EL (cell line): ENCODE measurements at places on chromosomes 11 and 22.

DNA sequence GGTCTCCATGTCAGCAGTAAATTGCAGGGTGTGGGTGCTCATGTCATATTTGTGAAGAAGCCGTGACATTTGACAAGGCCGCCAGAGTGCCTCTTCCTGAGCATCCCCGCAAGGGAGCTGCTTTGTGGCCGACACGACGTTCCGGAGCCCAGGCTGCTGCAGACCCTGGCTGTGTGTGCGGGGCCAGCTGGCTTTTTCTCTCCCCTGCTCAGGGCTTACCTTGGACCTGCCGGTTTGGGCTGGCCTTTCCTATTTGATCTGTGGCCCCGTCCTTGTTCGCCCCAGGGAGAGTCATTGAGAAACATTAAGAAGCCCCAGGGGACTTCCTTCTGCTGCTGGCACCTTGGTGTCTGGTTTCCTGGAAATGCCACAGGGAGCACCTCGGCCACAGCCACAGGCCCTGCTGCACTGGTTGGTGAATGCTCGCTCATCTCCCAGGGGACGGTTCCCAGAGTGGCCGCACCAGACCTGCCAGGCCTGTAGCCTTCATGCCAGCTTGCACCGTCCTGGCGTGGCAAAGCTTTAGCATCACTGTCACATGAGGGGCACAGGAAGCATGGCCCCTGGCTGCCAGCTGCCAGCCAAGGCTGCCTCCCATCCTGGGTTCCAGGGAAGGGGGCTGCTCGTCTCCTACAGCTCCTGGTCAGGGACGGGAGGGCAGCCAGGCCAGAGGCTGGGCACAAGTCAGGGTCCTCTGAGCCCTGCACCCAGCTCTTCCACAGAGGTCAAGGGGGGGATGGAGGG is 5.4 kb downstream of the GRK2 start:
- DNase-seq, result no peak

GRCh38 chr11:8222820-8223512 is 40.7 kb downstream of the LMO1 start:
- DNase-seq, result no peak

- no peak for DNase-seq
Measured at GRCh38 chr11:46635557-46636139, 18.3 kb downstream of the ATG13 start.

DNA sequence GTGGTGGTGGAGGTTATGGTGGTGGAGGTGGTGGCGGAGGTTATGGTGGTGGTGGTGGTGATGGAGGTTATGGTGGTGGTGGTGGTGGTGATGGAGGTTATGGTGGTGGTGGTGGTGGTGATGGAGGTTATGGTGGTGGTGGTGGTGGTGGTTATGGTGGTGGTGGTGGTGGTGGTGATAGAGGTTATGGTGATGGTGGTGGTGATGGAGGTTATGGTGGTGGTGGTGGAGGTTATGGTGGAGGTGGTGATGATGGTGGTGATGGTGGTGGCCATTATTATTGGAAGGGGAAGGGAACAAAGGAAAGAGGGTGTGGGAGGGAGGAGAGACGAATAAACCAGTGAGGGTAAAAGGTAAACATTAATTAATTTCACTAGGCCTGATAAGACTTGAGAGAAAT is 53.5 kb upstream of the TCF20 start:
- DNase-seq, result no peak

- peak; percentile 44 for DNase-seq
Measured at GRCh38 chr11:44244639-44245310, 65.2 kb downstream of the ALX4 start.

GRCh38 chr11:68402355-68403031 is 58.1 kb upstream of the PPP6R3 start:
- no peak for DNase-seq

DNA sequence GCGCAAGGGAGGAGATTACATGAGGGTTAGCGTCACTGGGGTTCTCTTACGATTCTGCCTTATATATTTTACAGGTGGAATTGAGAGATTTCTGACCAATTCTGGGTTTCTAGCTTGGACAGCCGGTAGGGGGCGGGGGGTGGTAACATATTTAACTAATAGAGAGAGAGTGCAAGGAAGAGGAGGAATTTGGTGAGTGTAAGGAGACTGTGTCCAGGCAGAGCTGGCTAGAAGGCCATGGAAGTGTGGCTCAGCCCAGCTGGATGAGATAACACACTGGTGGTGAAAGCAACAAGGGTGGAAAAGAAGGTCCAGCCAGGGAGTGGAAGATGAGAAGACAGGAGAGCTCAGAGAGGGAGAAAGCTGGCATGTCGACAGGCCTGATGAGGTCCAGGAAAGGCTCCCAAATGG is 56.5 kb downstream of the ST3GAL4 start:
- no peak for DNase-seq

GRCh38 chr11:88814076-88814475 is 251.7 kb downstream of the GRM5 start:
- no peak for DNase-seq

DNA sequence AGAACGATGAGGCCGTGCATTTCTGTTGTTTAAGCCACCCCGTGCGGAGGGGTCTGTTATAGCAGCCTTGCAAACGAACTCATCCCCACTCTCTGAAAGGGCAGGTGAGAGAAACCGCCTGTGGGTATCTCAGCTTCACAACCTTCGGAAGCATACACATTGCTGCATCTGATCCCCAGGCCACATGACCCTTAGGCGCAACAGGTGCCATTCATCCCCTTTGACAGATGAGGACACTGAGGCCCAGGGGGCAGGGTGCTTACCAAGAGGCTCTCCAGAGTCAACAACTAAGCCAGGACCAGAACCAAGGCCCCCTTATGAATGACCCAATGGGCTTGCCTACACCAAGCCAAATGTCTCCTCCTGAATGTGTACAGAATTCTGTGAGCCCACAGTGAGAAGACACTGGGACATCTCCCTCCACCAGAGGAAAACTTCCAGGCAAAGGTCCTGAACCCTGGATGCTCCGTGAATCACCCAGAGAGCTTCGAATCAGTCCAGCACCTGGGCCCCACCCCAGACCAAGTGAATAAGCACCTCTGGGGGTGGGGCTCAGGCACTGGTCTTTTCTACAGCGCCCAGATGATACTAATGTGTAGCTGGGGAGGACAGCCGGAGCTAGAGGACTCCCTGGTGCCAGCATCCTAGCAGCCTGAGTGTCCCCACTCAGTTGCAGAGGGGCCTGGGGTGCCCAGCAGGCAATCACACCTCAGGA is 83.2 kb downstream of the BUD13 start:
- no peak for DNase-seq

DNA sequence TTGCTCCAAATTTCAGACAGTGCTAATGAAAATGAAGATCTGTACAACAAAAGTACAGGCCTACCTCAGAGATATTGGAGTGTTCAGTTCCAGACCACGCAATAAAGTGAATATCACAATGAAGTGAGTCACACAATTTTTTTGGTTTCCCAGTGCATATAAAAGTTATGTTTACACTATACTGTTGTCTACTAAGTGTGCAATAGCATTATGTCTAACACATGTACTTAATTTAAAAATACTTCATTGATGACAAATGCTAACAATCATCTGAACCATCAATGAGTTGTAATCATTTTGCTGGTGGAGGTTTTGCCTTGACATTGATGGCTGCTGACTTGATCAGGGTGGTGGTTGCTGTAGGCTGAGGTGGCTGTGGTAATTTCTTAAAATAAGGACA is 60.6 kb upstream of the E2F8 start:
- no peak for DNase-seq

DNA sequence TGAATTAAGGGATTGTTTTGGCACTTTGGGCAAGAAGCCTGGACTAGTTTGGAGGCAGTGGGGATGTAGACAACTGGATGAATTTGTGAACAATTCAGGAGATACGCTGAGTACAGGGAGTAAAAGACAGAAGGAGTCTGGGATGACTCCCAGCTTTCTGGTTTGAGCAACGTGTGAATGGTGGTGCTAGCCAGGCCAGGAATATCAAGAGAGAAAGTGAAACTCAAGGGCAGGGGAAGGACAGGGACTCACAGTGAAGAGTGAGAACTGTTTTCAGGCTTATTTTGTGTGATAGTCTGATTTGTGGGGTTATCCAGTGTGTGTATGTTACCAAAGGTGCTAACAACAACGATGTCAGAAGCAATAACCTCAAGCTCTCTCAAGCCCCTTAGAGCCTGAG is 15.9 kb downstream of the CHRM1 start:
- peak; percentile 39 for DNase-seq
